ENCODE measurements at places on chromosomes 13 and 19.

DNA sequence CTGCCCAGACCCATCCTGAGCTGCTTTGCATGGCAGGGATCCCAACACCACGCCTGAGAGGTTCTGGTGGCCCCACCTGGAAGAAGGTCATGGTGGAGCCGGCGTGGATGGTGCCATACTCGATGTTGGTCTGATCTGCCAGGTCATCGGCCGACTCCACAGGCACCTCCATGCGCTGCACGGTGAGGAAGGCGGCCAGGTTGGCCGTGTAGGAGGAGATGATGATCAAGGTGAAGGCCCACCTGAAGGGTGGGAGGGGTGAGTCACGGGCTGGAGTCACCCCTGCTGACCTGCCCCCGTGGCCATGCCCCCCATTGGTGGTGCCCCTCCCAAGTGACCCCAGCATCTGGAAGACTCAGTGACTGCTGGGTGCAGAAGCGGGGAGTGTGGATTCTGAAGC is 12.5 kb upstream of the ATP1A3 start:
- no peak for DNase-seq

DNA sequence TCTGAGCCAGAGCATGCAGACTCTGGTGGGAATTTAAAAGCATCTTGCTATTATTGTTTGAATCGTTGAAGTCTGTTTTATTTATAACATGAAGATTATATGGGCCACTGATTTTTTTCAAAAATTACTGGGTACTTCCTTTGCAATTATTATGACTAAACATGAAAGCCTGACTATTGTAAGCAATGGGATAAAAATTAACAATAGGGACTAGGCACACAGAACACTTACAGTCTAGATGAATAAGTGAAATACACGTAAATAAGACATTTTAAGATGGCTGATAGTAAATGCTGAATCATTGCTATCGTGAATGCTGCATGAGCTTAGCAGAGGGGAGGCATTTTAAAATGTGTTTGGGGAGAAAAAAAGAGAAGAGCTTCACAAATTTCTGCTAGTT is 81.0 kb upstream of the MAB21L1 start:
- no peak for DNase-seq

- no peak for DNase-seq
Observed at GRCh38 chr13:114226088-114226487, 8.6 kb upstream of the CDC16 start.

DNA sequence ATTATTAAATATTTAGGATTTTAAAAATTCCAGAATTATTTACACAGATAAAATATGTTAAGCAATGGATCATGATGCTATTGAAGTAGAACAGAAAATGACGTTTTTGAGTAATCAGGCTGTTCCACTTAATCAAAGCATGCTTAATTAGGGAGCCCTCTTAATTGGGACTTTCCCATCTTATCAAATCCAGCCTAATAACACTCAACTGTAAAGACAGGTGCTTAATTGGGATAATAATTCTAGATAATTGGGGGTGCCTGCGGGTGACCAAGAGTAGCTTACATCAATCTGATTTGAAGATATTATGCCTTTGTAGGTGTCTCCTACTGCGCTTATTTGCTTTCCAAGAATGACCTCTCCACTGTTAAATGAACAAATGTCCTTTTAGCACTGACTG is 742.2 kb upstream of the SLITRK6 start:
- no peak for DNase-seq

DNA sequence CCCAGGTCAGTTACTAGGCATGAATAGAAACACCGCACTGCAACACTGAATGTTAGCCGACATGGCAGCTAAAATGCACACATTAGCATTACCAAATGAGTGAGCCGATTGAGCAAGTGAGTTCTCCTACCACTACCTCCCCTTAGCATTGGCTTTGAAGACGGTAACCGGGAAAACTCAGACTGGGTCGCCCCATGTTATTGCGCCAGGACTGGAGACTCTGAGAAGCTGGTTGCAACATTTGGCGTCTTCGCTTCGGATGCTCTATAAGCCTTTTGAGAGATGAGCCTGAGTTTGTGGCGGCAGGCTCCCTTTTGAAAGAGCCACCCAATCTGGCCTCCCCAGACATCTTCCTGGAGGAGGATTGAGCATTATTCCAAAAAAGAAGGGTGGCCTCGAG is 68.5 kb upstream of the POMP start:
- DNase-seq = no peak

DNA sequence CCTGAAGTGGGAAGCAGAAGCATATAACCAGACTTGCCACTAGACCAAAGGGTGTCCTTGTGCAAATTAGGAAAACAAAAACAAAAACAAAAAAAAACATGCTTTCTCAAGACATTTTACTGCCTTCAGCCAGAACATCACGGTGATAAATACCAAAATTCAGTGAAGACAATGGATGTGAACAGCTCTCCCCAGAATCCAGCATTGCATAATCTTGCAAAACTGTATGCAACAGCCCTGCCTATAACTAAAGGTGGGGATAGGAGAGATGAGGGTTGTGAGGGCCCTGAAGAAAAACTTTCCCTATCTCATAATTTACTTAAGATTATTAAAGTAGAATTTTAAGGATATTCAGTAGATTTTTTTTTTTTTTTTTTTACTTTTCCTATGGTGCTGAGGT is 24.9 kb upstream of the NDFIP2 start:
- no peak for DNase-seq

- no peak for DNase-seq
Observed at GRCh38 chr13:76461999-76462398, 424.2 kb downstream of the KCTD12 start.

DNA sequence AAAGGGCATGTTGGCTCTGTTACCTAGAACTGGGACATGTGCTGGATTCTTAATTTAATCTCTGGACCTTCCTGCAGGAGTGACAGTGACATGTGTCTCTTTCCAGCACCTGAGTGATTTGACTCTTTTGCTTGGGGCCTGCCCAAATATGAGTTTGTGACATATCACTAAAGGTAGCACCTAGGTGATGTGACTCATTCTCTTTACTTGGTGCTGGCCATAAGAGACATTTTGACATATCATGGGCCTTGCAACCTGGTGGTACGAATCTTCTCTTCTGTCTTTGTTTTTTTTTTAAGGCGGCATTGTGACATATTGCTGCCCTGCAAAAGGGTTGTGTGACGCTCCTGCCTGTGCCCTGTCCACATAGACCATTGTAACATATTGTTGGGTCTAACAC is 65.9 kb upstream of the ZNF43 start:
- DNase-seq = no peak

GRCh38 chr19:8259922-8260247 is 48.3 kb downstream of the CD320 start:
- DNase-seq = no peak

DNA sequence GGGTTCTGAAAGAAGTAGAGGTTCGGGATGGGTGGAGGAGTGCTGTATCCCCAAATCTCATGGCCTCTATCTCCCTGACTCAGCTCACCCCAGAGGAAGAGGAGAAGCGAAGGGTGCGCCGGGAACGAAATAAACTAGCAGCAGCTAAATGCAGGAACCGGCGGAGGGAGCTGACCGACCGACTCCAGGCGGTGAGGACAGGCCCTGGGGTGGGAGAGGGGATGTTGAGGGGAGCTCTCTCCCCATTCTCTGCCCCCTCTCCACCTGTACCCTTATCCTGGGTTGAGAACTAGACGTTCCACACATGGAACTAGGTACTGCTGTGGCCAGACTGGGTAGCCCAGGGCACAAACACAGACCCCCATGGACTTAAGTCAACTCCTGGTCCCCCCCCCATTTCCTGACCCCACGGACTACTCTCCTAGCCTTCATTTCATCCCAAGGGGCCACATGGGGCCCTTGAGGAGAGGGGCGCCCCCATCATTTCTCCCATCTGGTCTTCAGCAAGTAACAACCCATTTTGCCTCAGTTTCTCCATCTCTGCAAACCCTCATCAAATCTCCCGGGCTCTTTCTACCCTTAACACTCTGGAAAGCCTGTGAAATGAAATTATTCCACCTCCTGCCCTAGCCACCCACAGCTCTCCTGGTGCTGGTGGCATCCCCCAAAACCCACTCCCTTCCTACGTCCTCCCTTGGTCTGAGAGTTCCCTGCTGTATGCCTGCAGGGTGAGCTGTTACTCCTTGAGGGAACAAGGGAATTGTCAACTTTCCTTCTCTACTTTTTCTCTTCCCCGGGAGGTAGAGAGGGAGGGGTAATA is 3.5 kb downstream of the FOSB start:
- no peak for DNase-seq

GRCh38 chr19:7699417-7700401 is 2.2 kb downstream of the FCER2 start:
- DNase-seq = no peak

- DNase-seq = no peak
Observed at GRCh38 chr13:111343186-111343805, 22.9 kb downstream of the TEX29 start.

GRCh38 chr13:57825066-57825465 is 193.5 kb downstream of the PCDH17 start:
- DNase-seq = no peak

GRCh38 chr19:12792853-12793289 is 1.6 kb downstream of the JUNB start:
- no peak for DNase-seq

DNA sequence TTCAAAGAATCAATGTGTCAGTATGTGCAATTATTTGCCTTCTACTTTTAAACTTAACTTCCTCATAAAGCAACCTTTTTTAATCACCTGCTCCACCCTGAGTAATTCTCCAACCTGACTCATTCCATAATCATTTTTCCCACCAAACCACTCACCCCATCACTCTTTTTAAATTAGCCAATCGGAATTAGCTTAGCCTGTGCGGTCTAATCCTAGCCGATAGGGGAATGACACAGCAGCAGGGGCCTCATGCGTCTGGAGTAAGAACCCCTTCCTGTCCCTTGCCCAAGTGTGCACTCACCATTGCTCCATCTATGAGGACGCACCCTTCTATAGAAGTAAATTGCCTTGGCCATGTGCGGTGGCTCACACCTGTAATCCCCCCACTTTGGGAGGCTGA is 27.4 kb upstream of the ZNF83 start:
- no peak for DNase-seq

DNA sequence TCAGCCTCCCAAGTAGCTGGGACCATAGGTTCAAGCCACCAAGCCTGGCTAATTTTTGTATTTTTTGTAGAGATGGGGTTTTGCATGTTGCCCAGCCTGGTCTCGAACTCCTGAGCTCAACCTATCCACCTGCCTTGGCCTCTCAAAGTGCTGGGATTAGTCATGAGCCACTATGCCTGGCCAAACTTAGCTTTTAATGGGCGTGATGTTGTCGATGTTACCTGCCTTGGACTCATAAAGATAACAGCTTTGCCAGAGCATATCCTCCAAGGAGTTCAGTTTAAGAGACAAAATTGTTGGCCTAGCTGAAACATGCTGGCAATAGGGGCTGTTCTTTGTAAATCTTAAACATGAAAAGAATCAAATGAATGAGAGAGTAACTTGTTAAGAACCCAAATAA is 13.1 kb downstream of the POLR1D start:
- DNase-seq = no peak

DNA sequence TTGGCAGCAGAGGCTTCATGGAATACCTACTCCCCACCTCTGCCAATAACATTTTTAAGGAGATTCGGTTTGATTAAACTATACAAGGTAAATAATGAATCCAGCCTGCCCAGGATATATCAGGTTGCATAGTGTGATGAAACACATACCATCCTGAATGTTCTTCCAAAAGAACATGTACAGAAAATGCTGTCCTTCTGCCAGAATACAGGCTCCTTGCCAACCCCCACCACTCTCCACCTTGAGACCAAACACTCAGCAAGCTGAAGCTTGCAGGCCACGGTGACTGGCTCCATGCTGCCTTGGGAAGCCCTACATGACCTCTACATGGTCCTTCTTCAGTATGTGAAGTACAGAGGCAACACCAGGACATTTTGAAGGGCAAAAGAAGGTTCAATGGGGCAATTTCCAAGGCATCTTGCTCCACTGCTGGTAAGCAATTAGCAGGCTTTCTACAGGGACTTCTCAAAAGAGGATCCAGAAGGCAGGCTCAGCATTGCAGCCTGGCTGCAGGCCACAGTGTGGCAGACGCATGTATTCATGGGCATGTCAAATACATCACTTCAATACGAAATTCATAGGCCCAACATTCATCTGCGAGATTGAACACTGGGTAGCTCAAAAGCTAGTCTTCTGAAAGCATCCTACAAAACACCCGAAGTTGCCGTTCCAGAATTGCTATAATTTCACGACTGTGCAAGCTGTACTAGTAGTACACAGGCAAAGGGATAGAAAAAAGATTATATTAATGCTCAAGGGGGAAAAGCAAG is 62.4 kb upstream of the SERP2 start:
- peak; percentile 82 for DNase-seq

- no peak for DNase-seq
Observed at GRCh38 chr13:40172878-40173277, 493.6 kb downstream of the FOXO1 start.

DNA sequence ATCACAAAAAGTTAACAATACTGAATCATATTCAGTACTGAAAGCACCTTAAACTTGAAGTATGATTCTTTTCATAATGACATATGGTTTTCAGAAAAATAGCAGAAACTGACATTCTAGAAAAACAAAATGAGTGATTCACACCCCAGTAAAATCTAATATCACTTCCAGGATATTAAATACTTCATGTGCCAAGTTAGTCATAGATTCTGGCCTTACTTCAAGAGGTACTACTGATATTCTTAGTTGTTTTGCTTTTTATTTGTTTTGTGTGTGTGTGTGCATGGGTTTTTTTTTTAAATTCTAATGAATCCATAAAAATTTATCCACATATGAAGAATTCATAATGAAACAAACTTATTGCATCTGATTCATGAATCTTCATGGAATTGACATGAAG is 207.9 kb upstream of the UFM1 start:
- no peak for DNase-seq

- DNase-seq = no peak
Observed at GRCh38 chr19:6023085-6023682, 45.2 kb upstream of the RANBP3 start.

GRCh38 chr13:59371229-59371628 is 792.5 kb downstream of the DIAPH3 start:
- DNase-seq = no peak

DNA sequence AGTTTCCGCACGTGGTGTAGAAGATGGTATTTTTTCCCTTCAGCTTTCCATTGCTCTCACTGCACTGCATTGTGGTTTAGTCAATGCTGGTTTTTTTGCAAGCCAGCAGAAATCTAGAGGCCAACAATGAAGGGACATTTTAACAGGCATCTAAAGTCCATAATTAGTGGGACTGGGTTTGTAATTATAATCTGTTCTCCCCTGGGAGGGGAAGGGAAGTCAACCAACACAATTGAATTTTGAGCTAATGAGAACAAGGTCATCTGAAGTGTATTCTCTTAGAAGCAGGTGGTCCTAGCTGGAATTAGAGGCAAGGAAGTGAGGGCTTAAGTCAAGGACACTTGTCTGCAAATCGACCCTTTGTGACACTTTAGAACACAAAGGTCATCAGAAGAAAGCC is 156.4 kb downstream of the MYO16 start:
- no peak for DNase-seq

DNA sequence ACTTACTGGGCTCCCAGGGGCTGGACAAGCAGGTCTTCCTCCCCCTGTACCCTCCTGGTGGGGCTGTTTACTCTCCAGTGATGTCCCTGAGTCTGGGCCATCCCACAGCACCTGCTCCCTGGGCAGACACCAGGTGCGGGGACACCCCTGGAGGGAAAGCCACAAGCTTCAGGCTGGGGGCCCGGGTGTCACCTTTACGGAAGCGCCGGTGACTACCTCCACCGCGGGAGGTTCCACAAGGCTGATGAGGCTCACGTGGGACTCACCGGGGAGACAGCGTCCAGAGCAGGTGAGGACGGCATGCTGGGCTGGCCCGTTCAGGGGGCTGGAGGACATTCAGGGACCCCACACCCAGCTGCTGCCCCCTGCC is 24.9 kb downstream of the NFILZ start:
- DNase-seq = no peak

Measured in DMS79 (cell line).